ENCODE measurements at places on chromosomes 13 and 19. TPM values are rescaled to one million over a fixed set of nuclear protein-coding genes. Genes with fewer than 3 reads are reported as not detected.
A peak's percentile ranks its signal among the peaks of the same experiment; 100 is the strongest.

The RNF113B gene
- total RNA-seq: not detected

The NKPD1 gene
- total RNA-seq: 0.64 TPM

The KLK14 gene
- 0.34 TPM for total RNA-seq

The MBD3 gene
- total RNA-seq: 65.6 TPM

The CEACAM20 gene
- 0.28 TPM for total RNA-seq

The KLK10 gene
- 24.2 TPM for total RNA-seq

- peak; percentile 47 for DNase-seq
Observed at GRCh38 chr13:76885203-76886004, 801 bp downstream of the KCTD12 start.

DNA sequence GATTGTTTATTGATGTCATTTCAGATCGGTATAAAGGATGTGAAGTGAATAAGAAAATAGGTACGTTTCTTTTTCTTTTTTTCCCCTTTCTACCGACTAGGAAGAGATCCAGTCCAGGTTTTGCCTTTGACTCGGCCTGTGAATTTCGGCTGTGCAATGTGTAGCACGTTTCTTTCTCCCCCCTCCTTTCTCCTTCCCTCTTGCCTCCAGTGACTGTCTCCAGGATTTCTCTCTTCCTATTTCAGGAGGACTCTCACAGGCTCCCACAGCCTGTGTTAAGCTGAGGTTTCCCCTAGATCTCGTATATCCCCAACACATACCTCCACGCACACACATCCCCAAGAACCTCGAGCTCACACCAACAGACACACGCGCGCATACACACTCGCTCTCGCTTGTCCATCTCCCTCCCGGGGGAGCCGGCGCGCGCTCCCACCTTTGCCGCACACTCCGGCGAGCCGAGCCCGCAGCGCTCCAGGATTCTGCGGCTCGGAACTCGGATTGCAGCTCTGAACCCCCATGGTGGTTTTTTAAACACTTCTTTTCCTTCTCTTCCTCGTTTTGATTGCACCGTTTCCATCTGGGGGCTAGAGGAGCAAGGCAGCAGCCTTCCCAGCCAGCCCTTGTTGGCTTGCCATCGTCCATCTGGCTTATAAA, at the start of gene GPC6:
GPC6 (plus strand) TSS at position 185 of the 657 bp plus-strand sequence.
- no peak for DNase-seq

DNA sequence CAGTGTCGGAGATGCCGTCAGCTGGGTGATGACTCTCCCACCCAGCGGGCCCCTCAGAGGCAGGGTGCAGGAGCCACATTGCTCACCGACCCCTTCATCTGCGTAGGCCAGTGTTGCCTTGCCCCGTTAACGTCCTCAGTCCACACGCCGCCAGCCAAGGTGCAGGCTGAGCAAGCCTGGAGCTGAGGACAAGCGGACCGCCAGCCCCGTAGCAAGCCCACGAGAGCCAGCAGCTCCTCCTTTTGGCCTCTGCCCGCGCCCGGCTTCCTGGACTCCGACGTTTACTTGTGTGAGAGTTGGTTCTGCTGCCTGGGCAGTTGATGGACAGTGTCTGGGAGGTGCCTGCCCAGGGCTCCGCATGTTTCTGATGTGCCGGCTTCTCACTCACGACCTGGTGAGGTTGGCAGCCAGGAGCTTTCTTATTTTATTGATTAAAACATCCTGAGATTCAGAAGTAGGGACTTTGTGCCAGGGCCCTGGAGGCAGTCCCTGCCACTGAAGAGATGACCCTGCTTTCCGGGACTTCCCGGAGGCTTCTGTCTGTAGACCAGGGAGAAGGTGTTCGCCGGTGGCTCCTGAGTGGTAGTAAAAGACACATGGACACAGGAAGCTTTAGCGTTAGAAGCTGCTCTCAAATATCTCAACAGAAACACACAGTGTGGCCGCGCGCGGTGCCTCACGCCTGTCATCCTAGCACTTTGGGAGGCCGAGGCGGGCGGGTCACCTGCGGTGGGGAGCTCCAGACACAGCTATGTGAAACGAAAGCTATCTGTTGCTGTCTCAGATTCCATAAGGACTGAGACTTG, 5.8 kb downstream of the DAZAP1 start:
- no peak for DNase-seq

DNA sequence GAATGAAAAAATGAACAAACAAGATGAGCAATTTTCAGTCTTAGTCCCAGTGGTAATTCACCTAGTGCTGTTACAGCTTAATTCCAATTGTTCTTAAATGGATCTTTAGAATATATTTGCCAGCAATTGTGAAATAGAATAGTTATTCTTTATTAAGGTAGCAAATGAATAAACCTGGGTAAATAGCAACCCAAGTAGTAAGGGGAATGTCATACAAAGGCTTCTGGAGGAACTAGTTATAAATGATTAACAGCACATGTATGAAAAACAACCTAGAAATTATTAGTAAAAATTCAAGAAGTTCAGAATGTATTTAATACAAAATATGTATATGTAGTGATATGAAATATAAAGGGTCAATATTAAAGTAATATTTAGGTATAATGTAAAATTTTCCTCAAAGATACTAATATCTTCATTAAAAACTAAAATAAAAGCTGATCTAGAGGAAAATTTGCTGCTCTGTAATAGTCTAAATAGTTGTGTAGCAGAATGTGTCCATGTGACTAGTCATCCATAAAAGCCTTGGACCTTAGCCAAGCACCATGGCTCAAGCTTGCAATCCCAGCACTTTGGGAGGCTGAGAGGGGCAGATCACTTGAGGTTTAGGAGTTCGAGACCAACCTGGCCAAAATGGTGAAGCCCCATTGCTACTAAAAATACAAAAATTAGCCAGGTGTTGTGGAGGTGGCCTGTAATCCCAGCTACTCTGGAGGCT, 535.9 kb upstream of the ATXN8OS start:
- DNase-seq: peak; percentile 7

GRCh38 chr13:48562296-48563066, 29.6 kb upstream of the RCBTB2 start:
- DNase-seq: no peak

DNA sequence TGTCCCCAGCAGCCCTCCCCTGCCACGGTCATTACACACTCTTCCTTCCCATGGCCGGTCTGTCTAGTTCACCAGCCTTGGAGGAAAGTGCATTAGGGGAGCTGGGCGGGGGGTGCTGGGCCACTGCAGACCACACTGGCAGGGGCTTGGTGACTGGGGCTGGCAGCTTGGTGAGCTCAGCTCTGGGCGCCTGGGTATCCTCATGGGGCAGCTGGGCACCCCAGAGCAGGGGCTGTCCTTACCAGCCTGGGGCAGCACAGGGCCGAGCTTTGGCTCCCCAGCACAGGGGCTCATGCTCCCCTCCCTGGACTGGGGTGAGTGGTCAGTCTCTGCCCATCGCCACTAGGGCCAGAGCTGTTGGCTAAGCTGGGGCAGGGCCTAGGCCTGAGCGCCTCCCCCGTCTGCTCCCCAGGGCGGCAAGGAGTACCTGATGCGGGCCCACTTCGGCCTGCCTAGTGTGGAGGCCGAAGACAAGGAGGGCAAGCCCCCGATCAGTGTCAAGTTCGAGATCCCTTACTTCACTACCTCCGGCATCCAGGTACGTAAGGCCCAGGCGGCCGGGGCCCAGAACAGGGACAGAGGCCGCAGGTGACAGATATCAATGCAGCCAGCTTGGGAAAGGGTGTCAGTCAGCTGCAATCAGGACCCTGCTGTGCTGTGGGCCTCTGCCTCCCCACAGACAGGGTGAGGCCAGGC, 35.5 kb downstream of the AP1M1 start:
- no peak for DNase-seq

GRCh38 chr13:24207841-24208667, 47.5 kb downstream of the SPATA13 start:
- no peak for DNase-seq

DNA sequence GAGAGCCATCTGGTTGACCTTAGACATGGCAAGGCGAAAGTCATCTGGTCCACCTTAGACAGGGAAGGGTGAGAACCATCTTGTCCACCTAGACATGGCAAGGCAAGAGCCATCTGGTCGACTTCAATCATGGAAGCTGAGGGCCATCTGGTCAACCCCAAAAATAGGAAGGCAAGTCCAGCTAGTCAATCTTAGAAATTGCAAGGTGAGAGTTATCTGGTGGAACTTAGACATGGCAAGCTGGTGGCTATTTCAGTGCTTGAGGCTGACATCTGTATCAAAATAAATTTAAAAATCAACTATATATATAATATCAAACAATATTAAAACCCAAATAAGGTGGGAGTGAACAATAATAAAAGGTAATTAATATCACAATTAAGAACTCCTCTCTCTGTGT, 83.9 kb downstream of the ZNF726 start:
- no peak for DNase-seq

GRCh38 chr19:30049846-30050667, 108.0 kb downstream of the URI1 start:
- no peak for DNase-seq

GRCh38 chr13:86318450-86318849, 519.2 kb upstream of the SLITRK6 start:
- DNase-seq: no peak

- no peak for DNase-seq
Observed at GRCh38 chr13:43239275-43239840, 216.0 kb downstream of the DNAJC15 start.

GRCh38 chr13:45162194-45162593, 38.7 kb downstream of the KCTD4 start:
- no peak for DNase-seq

DNA sequence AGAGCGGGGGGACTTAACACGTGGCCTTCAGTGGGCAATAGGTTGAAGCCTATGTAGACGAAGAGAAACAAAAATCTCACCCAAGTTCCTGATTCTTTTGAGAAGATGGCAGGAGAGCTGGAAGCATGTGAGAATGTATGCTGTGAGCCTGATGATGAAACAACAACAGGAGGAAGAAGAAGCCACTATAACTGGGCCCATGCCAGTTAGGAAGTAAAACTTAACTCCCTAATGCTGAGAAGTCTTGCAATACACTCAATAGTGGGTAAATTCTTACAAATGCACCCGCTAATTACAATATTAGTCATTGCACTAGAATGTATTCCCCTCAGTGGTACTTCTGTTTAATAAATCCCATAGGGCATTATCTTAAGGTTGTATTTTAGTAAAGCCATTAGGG, 9.1 kb downstream of the PCDH17 start:
- no peak for DNase-seq

GRCh38 chr19:10290876-10291553, 1.3 kb downstream of the ICAM5 start:
- DNase-seq: peak; percentile 55

DNA sequence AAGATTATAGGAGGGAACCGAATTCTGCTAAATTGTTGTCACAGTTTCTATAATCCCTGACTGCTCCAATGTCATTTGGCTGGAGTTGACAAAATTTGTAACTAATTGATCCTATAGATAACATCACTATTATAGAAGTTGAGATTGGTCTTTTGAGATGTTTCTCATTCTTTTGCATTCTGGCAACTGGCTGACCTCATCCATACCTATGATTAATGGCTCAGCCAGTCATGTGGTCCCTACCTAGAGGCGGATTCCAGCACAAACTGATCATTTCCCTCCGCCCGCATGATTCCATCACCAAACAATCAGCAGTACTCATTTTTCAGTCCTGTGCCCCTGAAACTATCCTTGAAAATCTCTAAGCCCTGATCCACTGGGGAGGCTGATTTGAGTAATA, 4.2 kb downstream of the PSG2 start:
- no peak for DNase-seq

GRCh38 chr19:6062274-6062673, 48.0 kb downstream of the RFX2 start:
- no peak for DNase-seq

GRCh38 chr13:95678967-95679366, 2.0 kb downstream of the DNAJC3 start:
- DNase-seq: no peak
